Activated T-cell treated with anti-CD3 and anti-CD28 coated beads, Interleukin-2, amount 50 U/mL, for 4 hours (primary cell): ENCODE measurements at places on chromosomes 5 and 9. TPM values are rescaled to one million over a fixed set of nuclear protein-coding genes. Genes with fewer than 3 reads are reported as not detected.

Gene TXNDC8
- not detected for total RNA-seq

GRCh38 chr5:168477060-168477459, 9.2 kb upstream of the RARS1 start:
- no peak for DNase-seq

Gene F2R
- 1.4 TPM for total RNA-seq

- no peak for DNase-seq
Measured at GRCh38 chr9:132063281-132063680, 16.4 kb downstream of the MED27 start.

GRCh38 chr5:102277144-102277543, 18.9 kb downstream of the SLCO4C1 start:
- no peak for DNase-seq

DNA sequence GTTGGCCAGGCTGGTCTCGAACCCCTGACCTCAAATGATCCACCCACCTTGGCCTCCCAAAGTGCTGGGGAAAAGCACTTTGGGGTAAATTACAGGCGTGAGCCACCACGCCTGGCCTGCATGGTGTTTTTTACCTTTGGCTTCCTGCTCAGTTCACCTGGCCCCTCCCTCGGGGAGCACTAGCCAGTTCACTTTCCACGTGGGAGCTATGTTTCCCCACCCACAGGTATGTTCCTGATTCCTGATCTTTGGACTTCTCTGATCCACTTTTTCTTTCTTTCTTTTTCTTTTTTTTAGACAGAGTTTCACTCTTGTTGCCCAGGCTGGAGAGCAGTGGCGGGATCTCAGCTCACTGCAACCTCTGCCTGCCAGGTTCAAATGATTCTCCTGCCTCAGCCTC, 15.8 kb downstream of the DAB2IP start:
- no peak for DNase-seq

GRCh38 chr9:118088090-118088489, 383.9 kb downstream of the TLR4 start:
- no peak for DNase-seq

GRCh38 chr5:31237174-31237573, 43.7 kb downstream of the CDH6 start:
- DNase-seq = no peak

GRCh38 chr5:168092209-168093185, 198.9 kb upstream of the WWC1 start:
- no peak for DNase-seq

Gene PCDHGB1
- total RNA-seq = not detected

DNA sequence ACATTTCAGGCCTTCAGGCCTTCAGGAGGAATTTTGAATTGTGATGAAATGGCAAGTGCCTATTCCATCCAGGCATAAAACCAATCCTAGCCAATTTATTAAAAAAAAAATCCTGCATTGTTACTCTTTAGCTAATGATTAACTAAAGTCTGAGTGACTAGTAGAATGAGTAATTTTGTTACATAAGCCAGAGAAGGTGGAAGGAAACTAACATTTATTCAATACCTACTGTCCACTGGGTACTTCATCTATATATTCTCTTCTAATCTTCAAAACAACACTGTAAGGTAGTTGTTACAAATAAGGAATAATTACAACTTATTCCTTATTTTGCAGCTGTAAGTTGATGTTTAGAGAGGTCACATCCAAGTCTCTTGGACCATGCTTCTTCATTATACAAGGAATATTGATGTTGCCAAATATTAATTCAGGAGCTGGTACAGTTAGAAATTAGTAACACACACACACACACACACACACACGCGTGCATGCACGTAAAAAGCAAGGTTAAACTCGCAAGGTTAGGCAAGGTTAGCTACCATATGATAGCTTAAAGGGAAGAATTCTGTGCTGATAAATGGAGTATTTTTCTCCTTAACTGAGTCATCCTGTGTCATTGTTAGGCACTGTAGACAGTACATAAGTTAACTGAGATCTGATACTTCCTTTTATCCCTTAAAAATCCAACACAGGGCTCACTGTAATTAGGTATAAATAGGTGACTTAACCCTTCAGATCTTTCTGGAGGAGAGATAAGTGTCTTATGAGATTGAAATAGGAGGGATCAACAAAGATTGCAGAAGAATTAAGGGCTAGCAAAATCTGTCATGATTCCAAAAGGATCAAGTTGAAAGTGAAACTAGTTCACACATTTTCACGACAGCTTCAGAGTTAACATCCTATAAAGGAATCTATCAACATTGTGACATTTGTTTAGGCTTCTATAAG, 596.9 kb downstream of the PDE4D start:
- DNase-seq = no peak

- DNase-seq = no peak
Measured at GRCh38 chr5:41610386-41610785, 100.0 kb upstream of the PLCXD3 start.

Gene STPG3
- not detected for total RNA-seq

Gene SYNPO
- 0.79 TPM for total RNA-seq

- no peak for DNase-seq
Measured at GRCh38 chr5:17178373-17178675, 39.1 kb upstream of the BASP1 start.

Gene PCDHB11
- not detected for total RNA-seq

DNA sequence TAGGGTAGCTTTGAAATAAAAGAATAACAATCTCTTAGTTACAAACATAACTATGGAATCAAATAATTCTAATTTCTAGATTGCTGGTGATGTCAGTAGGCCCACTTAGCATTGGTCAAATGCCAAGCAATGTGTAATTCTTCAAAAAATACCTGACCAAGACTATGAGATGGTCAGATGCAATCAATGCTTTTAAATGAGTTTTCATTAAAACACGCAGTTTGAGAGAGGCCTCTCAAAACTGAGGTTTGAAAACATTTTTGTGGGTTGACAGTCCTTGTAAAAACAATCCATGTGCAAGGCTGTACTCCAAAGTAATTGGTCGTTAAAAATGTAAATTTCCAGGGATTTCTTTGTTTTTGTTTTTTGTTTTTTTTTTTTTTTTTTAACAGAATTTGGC, 1.2 kb upstream of the RLN2 start:
- DNase-seq = no peak

Gene HCN1
- not detected for total RNA-seq

Gene IL9
- 198 TPM for total RNA-seq

GRCh38 chr9:117344892-117345660, 69.8 kb downstream of the ASTN2 start:
- DNase-seq = no peak

Gene LCP2
- total RNA-seq = 93.0 TPM

GRCh38 chr5:159215886-159216285, 6.5 kb upstream of the RNF145 start:
- no peak for DNase-seq

- no peak for DNase-seq
Measured at GRCh38 chr5:179368806-179369529, 23.7 kb upstream of the ADAMTS2 start.
